Activated CD8-positive, alpha-beta memory T cell treated with anti-CD3 and anti-CD28 coated beads for 36 hours (primary cell): ENCODE measurements at places on chromosomes 5 and 9. TPM values are rescaled to one million over a fixed set of nuclear protein-coding genes. Genes with fewer than 3 reads are reported as not detected.

The DBN1 gene
- total RNA-seq = 104 TPM

The PRDM9 gene
- not detected for total RNA-seq

The PCDHB2 gene
- not detected for total RNA-seq

The GLDC gene
- total RNA-seq = 4.1 TPM

The RNF183 gene
- total RNA-seq = not detected

The FOXD4L5 gene
- total RNA-seq = 0.17 TPM
